Effector memory CD8-positive, alpha-beta T cell (primary cell): ENCODE measurements at places on chromosomes 1 and 21.

DNA sequence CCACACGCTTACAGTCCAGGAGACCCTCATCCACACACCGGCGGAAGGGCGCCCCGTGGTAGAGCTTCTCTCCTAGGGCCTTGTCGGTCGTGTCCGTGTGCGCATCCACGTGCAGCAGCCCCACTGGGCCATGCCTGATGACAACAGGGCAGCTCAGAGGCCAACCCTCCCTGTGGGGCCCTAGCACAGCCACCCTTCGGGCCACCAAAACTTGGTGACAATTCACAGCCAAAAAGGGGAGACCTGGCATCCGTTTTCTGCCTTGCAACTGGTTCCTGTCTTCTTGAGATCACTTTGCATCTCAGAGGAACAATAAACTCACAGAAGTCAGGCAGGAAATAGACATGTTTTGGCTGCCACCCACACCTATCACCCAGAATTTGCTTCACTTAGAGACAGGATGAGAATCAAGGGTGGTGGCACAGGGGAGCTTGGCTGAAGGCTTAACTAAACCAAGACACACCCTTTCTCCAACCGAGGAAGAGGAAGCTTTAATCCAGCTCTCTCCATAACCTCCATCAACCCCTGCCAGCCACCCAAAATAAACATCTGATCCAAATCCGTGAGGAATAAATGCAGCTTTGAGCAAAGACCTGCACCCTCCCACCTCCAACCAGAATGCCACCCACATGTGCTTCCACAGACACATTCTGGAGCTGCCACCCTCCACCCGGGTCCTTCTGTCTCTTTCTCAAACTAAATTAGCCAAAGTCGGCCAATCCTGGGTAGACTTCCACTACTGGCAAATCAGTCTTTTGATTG lies 5.7 kb downstream of the AGMAT start:
- peak; percentile 8 for DNase-seq

DNA sequence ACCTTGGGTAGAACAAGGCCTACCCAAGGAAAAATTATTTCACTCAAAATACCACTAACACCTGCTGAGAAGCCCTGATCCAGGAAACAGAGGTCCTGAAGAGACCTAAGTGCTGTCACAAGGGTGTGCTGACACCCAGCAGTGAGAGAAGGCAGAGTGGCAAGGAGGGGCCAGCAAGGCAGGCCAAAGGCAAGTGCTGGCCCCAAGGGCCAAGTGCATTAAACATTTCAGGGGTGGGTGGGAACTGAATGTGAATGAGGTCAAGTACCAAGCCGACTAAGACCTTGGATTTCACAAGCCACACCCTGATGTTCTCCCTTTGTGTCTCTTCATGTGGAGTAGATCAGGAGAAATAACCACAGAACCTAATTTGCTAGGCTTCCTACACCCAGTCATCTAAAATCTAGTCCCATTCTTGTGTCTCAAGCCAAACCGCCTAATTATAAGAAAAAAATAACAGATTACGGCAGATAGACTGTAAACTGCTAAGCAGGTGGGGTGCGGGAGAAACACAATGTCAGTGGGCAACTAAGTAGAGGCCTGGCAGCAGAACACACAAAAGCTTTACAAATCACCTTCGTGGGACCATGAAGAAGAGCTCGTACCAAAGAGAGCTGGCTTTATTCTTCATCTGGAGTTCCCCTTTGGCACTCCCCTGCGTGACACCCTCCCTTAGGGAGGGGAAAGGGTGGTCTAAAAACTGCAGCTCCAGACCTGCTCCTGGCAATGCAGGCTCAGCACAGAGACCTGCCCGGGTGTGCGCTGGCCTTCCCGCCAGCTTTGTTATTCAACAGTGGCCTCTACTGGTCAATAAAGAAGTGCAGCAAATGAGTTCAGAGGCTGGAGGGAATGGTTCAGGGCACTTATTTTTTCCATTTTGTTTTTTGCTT lies 8.7 kb downstream of the UBE2G2 start:
- peak; percentile 47 for DNase-seq

GRCh38 chr1:184118046-184118445 lies 66.5 kb downstream of the TSEN15 start:
- no peak for DNase-seq

DNA sequence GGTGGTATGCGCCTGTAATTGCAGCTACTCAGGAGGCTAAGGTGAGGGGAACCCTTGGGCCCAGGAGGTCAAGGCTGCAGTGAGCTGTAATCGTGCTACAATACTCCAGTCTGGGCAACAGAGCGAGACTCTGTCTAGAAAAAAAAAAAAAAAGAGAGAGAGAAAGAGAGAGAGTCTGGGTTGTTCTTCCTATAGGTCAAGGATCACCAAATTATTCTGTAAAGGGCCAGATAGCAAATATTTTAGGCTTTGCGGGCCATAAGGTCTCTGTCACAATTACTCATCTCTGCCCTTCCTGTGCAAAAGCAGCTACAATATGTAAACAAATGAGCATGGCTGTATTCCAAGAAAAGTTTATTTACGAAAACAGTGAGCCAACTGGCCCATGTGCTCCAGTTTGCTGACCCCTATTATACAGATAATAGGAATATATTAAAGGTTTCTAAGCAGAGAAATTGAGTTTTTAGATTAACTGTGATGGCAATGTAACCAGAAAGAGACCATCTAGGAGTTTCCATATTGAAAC lies 2.1 kb downstream of the SASS6 start:
- no peak for DNase-seq

DNA sequence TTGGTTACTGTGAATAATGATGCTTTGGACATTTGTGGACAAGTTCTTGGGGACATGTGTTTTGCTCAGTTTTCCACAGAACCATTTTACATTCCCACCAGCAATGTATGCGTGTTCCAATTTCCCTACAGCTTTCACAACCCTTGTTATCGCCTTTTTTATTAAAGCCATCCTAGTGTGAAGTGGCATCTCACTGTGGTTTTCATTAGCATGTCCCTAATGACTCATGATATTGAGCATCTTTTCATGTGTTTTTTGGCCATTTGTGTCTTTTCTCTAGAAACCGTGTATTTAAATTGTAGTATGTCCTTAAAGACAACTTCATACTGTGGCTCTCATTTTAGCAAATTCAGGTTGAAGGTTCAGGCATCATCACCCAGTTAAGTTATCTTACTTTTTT lies 132.1 kb downstream of the TGFBR3 start:
- DNase-seq: no peak

- no peak for DNase-seq
Observed at GRCh38 chr21:42321845-42322244, 6.6 kb upstream of the TFF3 start.

GRCh38 chr21:35882791-35883240 lies 177.5 kb downstream of the SETD4 start:
- no peak for DNase-seq

DNA sequence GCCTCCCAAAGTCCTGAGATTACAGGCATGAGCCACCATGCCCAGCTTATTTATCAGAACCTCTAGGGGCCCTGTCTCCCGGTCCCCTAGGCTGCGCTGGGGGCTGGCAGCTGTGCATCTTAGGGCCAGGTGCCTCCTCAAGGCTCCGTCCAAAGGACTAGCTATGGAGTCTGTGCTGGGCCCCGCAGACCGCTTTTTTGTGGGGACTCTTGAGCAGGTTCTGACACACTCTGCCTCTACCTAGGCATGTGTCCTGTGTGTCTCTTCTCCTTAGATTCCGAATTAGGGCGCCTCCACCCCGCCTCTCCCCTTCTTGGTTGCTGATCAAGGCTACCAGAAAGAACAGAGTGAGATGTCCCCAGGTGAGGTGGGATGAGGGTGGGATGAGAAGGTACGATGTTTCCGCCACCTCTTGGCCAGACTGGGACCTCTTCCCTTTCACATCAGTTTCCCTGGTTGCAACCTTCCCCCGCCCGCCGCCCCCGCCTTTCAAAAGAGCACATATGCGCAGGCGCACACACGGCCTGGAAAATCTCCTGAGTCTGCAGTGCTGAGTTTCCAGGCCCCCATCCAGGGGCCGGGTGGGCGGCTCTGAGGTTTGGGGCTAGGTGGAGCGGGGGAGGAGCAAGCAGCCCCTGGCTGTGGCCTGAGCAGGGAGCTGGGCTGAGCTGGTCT lies 5.0 kb upstream of the PTPN7 start:
- no peak for DNase-seq

GRCh38 chr21:42855171-42855936 lies 24.0 kb downstream of the WDR4 start:
- DNase-seq: no peak
